AG08395 (cell line): ENCODE measurements at places on chromosomes 11 and 22.

- DNase-seq = peak; percentile 29
Measured at GRCh38 chr11:36037031-36037430, 93.2 kb downstream of the LDLRAD3 start.

DNA sequence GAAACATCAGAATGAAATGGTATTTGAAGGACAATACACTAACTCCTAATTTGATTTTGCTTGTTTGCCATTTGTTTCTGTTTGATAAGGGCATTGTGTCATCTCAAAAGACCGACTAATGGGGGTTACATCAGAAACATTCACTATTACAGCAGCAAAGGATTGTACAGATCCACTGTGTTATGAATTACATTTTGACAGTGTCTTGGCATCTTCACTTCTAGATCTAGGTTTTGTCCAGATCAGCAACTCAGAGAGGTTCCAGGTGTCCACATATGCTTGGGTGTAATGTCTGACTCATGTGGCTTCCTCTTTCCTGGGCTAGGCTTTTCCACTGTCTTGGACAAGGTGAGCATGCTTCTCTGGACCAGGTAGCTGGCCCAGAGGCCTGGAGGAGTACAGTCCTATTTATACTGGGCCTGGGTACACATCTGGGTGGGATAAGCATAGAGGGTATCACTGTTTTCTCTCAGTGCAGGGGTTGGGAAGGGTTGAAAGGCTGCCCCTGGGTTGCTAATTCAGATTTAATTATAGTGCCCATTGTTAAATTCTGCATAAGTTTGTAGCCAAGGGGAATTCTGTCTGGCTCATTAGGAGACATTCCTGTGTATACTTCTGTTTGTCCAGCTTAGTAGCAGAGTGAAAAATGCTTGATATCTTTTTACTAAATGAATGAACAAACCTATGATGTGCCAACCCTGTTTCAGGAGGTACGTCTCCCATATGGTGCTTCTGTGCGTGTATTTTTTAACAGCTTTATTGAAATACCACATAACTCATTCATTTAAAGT is 23.8 kb downstream of the DDI1 start:
- DNase-seq = no peak

DNA sequence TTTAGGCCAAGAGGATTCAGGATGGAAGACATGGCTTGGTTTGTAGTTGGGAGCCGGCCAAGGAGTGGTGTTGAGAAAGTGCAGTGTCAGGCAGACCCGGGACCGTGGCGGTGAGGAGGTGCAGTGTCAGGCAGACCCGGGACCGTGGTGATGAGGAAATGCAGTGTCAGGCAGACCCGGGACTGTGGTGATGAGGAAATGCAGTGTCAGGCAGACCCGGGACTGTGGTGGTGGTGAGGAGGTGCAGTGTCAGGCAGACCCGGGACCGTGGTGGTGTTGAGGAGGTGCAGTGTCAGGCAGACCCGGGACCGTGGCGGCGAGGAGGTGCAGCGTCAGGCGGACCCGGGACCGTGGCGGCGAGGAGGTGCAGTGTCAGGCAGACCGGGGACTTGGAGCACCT is 59.7 kb downstream of the LRP5 start:
- no peak for DNase-seq

DNA sequence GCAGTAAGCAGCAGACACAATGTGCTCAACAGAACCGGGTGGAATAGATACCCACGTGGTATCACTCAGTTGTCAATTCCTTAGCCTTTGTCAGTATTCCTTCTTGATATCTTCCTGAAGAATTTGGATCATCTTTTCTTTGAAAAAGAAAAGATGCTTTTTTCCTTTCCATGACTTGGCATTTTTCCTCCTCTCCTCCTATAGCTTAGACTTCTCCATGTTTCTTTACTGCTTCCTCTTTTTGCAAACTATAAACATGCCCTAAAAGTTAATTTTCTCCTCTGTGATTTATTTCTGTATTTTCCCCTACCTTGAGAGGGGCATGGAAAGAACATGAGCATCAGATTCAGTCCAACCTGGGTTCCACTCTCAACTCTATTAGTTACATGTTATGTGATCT is 11.7 kb downstream of the CBLIF start:
- DNase-seq = no peak

DNA sequence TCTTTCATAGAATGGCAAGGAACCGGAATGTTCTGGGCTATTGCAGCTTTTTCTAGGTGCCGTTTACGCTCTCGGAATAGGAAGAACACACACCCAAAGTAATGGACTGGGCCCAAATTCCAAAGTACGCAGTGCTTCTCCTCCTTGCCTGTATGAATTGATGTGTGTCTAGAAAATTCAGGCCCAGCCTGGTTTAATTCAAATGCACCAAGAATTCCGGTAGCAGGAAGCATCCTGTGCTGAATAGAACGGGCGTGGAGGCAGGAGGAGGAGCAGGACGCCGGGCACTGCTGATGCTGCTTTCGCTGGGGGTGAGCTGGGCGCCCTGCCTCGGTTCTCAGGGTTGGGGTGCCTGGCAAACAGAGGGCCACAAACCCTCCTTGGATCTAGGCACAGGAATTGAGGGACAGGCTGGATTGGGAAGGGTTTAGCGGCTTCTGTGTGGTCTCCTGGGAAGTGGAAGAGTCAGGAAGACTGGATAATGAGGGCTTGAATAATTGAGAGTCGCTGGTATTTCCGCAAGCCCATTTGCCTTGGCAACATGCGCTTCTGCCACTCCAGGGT is 2.0 kb downstream of the PARVB start:
- DNase-seq = peak; percentile 37

DNA sequence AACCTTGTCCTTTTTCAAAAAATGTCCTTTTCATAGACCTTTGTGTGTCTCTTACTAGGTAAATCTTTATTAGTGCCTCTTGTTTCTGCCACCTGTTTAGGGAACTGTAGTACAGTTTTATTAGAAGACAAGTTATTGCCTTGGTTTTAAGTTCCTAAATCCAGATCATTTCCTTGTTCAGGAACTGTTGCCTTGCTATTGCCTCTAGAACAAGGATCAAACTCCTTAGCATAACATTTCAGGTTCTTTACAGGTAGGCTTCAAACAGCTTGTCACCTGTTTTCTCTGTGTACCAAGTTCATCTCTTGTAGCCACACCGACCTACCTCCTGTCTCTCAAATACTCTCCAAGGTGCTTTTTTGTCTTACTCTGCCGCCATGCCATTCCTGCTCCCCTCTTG is 75.2 kb downstream of the MTMR3 start:
- DNase-seq = no peak

- DNase-seq = no peak
Measured at GRCh38 chr11:119794141-119794665, 65.2 kb upstream of the NECTIN1 start.

DNA sequence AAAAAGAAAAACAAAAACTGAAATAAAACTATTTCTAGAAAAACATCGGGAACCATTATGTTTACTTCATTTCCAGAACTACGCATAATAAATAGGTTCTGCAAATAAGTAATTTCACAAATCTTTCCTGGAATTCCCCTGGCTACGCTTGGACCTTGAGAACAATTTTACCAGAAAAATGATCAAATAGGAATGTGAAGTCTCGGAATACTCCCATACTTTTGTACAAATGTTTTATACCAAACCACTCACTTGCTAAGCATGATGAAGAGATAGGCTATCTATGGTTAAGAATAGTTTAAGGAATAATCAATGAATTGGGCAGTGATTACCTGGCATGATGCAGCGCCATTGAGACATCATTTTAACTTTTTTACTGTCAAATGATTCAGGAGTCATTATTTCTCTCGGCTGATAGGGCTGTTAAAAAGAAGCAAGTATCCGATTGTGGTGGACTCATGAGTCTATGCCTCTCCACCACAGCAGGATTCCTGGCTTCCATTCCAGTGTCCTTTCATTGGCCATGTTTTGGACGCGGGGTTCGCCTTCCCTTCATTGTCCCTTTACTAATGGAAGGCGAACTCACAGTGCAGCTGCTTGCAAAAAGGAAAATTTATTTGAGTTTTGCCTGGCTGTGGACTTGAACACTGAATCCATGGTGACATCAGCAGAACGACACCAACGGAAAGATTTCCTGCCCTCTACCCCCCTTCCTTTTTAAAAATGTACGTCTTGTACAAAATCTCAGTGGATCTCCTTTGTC is 39.9 kb upstream of the BLID start:
- no peak for DNase-seq

- no peak for DNase-seq
Measured at GRCh38 chr11:45879803-45880686, 5.4 kb upstream of the MAPK8IP1 start.

DNA sequence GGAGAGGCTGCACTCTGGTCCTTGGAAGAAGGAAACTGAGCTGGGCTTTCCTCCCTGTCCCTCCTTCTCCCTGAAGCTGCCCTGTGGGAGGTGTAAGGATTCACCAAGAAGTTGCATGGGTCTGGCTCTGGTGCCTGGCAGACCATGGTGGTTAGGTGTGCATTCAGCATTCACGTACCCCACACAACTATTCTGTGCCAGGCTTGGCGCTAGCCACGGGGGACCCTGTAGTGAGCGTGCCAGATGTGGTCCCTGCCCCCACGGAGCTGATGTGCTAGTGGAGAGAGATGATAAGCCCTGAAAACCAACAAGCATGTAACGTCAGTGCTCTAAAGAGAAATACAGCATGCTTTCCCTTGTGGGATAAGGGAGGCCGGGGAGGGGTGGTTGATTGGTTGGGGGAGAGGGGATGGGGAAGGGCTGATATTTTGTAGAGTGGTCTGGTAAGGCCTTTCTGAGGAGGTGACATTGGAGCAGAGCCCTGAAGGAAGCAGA is 48.9 kb downstream of the CD82 start:
- DNase-seq = no peak

- DNase-seq = no peak
Measured at GRCh38 chr22:44738347-44738715, 14.0 kb upstream of the ARHGAP8 start.

DNA sequence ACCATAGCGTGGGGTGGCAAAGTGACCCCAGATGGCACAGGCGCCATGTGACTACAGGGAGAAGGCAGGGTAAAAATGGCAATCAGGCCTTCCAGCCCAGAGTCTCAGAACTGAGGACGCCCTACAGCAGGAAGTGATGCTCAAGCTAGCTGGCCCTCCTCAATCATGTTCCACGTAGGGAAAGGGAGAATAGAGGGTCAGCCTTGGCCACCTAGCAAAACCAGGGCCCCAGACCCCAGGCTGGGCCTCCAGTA is 978 bp upstream of the ANKRD13D start:
- DNase-seq = no peak

- DNase-seq = no peak
Measured at GRCh38 chr22:27625769-27626674, 175.5 kb downstream of the MN1 start.

- no peak for DNase-seq
Measured at GRCh38 chr11:113971506-113972195, 3.3 kb upstream of the HTR3A start.

DNA sequence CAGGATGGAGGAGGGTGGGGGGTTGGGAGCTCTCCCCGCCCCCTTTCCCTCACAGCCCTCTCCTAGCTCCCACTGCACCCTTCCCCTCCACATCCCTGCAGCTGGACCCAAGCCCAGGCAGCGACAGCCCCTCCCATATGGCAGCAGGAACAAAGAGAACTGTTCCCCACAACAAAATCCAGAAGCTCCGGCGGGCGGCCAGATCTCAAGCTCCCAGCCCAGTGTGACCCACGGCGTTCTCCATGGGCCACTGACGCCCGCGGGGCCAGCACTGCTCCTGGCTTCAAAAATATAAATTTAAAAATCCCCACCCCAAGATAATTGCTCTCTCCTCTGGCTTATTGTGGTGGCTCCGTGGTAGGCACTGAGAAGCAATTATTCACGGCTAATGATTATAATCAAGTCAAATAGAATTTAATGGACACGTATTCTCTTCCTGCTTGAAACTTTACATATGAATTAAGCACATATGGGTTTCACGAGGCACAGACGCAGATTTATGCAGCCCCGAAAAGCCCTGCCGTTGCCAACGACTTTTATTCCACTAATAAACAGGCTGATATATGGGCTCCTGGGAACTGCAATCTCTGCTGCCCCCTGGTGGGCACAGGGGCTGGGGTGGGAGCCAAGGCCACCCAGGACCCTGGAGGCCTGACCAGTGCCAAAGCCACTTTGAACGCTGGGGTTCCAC is 17.5 kb downstream of the MACROD1 start:
- DNase-seq = peak; percentile 82

GRCh38 chr22:39690881-39691605 is 120.5 kb downstream of the CACNA1I start:
- DNase-seq = no peak

GRCh38 chr11:45844822-45845578 is 2.3 kb upstream of the CRY2 start:
- DNase-seq = no peak

DNA sequence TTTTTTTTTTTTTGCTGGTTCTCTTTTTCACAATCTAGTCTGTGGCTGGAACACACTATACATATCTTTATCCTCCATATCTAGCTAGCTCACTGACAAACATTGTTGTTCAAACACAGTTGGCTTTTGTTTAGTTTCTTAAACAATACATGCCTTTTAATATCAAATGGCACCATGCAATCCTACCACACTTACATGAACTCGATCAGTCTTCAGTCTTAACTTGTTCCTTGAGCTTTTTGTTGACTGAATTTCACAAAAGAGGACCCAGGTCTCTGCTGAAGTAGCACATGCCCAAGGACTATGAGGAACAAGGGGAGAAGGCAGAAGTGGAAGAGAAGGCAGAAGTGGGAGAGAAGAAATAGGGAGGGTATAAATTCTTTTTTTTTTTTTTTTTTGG is 25.5 kb downstream of the TMEM123 start:
- DNase-seq = no peak

DNA sequence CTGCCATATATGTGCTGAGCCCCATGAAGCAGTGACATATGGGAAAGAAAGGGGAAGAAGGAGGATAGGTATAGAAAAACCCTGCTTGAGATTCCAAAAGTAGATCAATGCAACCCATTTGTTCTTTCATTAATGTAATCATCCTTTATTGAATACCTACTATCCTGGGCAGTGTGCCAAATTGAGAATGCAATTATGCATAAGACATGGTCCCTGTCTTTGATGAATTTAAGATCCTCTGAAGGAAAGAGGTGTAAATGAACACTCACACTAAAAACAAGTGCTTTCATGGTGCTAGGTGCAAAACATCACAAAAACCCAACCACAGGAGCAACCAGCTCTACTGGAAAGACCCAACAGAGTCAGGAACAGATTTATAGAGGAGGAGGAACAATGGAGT is 29.7 kb downstream of the FLI1 start:
- no peak for DNase-seq

GRCh38 chr11:57162179-57162898 is 19.4 kb upstream of the LRRC55 start:
- no peak for DNase-seq

DNA sequence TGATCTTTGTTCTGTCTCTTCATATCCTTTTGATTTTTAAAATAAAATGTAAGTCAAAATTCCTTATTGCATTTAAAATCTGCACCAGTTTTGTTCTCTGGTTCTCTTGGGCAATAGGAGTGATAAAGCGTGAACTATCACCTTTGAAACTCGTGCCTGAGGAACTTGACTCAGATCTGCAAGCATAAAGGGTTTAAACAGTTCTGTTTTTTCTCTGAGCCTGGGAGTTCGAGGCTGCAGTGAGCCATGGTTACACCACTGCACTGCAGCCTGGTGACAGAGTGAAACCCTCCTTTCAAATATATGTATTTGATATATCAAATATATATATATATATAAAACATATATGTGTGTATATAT is 38.9 kb upstream of the CLMP start:
- DNase-seq = no peak

GRCh38 chr11:55849037-55849436 is 10.5 kb downstream of the OR5D16 start:
- no peak for DNase-seq

GRCh38 chr11:118283756-118284350 is 19.8 kb upstream of the MPZL2 start:
- no peak for DNase-seq

GRCh38 chr22:48241658-48242057 is 1479.2 kb downstream of the TBC1D22A start:
- no peak for DNase-seq
